D341Med (cell line): ENCODE measurements at places on chromosomes 3 and 15.

DNA sequence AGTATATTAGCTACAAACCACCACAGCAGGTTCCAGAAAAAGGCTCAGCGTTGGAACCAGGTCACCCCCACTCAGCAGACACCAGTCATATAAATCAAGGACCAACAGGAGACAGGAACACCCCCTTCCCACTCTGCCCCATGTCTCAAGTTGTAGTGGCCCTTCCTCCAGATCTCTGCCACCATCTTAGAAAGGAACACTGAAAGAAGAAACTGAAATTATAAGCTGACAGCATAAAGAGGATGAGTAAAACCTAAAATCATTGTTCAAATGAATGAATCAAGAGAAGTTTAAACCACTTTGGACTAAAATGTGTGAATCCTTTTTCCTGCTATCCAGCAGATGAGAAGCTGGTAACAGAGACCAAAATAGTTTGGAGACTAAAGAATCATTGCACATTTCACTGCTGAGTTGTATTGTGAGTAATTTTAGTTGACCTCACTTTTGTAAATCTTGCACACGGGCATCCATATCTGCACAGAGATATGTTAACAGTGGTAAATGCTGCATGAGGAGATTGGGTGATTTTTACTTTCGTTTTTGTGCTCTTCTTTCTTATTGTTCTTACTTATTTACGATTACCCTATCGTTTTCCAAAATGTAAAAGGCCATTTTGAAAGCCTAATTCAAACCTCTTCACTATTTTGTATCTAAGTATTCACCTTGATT is 19.8 kb downstream of the CCR3 start:
- no peak for DNase-seq

DNA sequence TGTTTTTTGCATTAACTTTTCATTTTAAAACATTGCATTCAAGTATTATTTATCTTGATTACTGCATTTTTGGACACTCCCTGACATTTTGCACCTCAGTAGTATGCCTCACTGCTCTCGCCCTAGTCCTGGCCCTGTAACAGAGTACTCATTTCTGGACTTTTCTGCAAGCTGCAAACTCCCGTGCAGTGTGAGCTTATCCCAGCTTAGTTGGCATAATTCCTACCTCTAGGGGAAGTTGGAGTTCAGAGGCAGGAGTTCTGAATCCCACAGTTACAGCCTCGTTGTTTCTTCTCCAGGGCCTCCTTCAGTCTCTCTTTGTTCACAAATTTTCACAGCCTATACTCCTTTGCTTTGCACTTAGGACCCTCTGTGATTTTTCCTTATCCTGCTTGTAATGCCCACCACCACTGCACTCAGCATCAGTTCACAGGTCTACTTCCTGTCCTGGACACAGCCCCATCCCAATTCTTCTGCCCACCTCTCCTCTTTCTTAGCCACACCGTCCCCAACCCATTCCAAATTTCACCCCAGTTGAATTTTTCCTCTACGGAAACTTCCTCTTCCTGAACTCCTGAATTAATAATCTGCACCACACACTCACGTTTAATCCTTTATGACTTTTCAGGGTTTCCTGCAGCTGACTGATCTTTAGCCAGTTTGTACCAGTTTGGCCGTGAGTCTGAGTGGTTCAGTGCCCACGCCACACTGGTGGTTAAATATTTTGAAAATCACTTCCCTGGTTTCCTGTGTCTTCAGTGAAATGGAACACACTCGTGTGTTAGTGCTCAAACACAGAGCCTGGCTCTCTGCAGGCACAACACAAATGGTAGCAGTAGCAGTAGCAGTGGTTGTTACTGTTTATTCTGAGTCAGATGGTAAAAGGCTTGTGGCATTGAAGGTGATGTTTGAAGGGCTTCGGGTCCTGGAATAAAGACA is 6.3 kb upstream of the CTSH start:
- DNase-seq, result no peak

DNA sequence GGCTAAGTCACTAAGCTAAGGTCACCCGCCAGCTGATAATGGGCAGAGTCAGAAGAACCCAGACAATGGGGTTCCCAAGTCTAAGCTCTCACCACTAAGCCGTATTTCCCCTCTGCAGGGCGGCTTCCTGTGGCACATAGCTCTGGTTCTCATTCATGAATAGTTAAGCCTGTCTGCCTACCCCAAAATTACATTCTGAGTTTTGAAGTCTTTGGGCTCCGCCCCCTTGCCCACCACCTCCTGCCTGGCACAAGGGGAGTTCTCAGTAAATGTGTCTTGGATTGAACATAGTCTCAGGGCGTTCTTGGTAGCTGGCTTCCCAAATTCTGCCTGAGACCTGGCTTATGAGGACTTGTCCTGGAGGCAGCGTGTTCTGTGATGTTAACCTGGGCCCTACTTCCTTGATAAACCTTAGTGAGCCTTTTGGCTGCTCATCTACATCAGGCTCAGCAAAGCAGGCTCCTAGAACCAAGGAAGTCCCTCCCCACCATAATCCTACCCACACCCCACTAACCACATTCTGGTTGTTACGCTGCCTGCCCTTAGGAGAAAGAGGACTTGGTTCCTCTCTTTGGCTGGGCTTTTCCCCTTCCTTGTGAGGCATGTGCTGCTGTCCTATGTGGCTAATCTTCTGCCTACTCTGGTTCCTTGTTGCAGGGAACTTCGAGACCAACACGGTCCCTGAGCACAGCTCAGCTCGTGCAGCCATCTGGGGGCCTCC is 54.9 kb downstream of the STARD5 start:
- no peak for DNase-seq

DNA sequence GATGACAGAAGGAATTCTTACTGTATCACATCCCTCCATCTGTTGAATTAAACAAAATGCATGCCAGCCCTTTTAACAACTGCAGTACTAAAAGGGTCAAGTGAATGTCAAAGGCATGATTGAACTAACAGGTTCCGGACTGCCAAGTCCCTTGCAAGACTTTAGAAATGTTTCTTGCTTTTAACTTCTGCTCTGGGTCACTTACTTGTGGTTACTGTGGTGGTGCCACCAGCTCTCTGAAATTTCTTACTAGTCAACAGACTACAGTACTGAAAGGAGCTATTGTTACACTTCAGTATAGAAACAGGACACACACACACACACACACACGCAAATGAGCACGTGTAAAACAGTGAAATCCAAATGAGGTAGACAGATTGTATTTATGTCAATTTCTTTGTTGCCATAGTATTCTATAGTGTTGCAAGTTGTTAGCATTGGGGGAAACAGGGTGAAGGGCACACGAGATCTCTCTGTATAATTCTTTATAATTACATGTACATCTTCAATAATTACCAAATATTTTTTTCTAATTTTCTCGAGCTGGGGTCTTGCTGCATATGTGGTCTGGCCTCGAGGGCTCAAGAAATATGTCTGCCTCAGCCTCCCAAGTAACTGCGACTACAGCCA is 79.9 kb upstream of the SLC25A26 start:
- DNase-seq, result no peak

DNA sequence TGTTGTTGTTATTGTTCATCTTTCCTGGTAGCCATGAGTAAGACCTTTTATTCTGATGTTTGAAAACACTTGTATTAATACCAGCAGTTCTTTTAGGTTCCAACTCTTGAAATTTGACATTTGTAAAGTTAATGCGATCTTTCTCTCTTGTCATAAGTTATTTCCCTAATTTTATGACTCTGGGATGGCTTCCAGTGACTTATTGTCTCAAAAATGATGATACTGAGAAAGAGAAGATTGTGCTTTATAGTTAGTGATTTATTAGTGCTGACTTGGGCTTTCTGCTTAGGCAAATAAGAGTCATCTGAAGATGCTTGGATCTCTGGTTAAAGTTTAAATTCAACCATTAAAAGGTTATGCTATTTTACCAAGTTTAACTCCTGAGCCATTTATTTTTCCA is 715.2 kb downstream of the GRM7 start:
- no peak for DNase-seq
